ENCODE measurements at places on chromosomes 5 and 9. TPM values are rescaled to one million over a fixed set of nuclear protein-coding genes. Genes with fewer than 3 reads are reported as not detected.
A peak's percentile ranks its signal among the peaks of the same experiment; 100 is the strongest.

The PCDHGA12 gene
- total RNA-seq = 2.2 TPM

- peak; percentile 62 for DNase-seq
Measured at GRCh38 chr5:134140530-134141201, 26.2 kb downstream of the TCF7 start.

- no peak for DNase-seq
Measured at GRCh38 chr5:15558240-15558639, 58.3 kb downstream of the FBXL7 start.

- DNase-seq = peak; percentile 80
Measured at GRCh38 chr9:124774129-124774978, 2.6 kb upstream of the OLFML2A start.

The UNC13B gene
- total RNA-seq = 6.2 TPM

DNA sequence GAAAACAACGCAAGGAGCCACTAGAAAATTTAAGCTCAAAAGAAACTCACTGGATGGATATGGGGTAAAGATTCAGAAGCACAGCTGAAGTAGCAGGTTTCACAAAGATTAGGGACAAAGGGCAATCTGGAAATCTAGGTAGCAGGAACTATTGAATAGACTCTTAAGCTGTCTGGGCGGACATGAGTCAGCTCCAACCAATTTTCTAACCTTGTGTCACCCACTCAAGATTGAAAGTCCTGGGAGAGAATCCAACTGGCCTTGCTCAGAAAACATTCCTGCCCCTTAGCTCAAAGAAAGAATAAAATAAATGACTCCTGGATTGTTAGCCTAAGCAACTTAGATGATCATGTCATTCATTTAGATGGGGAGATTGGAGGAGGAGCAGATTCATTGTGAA, 69.2 kb downstream of the STK32A start:
- DNase-seq = no peak

DNA sequence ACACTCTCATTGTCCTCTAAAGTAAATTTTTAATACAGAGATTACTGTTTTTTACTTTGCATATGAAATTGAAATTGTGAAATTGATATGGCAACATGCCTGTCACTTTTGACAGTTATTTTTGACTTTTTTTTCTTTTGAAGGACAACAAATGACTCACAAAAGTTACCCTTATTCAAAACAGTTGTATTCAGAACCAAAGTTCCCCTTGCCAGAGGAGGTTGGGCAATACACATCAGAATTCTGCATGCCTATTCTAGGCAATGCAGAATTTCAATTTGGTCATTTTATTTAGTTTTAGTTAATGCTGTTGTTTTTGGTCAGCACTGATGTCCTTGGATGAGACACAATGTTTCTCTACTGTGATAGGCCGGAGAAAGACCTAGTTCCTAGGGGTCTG, 299.1 kb upstream of the PRR16 start:
- DNase-seq = no peak

- no peak for DNase-seq
Measured at GRCh38 chr9:86975036-86975435, 27.7 kb upstream of the GAS1 start.

DNA sequence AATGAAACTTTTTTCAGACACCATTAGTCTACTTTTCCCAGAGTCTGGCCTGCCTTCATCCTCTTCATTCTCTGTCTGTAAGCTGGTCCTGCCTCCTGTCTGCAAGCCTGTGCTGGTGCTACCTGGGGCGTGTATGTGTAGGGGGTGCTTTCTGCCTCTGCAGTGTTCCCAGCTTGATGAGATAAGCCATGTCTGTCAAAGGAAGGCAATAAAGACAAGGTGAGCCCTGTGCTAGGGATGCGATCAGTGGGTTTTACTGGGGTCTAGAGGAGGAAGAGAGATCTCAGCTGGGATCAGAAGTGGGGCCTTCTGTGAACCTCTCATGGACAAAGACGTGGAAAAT, 78.0 kb upstream of the TGFBR1 start:
- DNase-seq = no peak

The PGM5 gene
- 14.8 TPM for total RNA-seq

- no peak for DNase-seq
Measured at GRCh38 chr5:123438902-123439301, 15.7 kb upstream of the CEP120 start.

- no peak for DNase-seq
Measured at GRCh38 chr5:10059980-10060379, 189.7 kb downstream of the ATPSCKMT start.

The ADAMTS19 gene
- not detected for total RNA-seq

DNA sequence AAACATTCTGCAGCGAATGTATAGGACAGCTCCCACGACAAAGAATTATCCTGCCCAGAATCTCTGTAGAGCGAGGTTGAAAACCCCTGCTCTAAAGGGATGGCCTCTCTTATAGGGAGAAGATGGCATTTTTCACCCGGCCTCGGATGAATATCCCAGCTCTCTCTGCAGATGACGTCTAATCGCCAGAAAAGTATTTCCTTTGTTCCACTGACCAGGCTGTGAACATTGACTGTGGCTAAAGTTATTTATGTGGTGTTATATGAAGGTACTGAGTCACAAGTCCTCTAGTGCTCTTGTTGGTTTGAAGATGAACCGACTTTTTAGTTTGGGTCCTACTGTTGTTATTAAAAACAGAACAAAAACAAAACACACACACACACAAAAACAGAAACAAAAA, 17.4 kb upstream of the RARS1 start:
- no peak for DNase-seq

DNA sequence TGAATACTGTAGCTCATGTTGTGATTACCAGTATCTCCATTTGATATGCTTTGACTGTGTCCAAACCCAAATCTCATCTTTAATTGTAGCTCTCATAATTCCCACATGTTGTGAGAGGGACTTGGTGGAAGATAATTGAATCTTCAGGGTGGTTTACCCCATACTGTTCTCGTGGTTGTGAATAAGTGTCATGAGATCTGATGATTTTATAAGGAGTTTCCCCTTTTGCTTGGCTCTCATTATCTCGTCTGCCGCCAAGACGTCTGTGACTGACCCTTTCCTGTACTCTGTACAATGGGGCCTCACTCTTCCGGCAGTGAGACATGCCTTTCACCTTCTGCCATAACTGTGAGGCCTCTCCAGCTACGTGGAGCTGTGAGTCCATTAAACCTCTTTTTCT, 59.3 kb downstream of the TRIO start:
- DNase-seq = peak; percentile 52
